Activated CD8-positive, alpha-beta memory T cell treated with anti-CD3 and anti-CD28 coated beads, Interleukin-2, amount 10 ng/mL, durations not matched to agents 7 days and 5 days (primary cell): ENCODE measurements at places on chromosomes 12 and 14.

DNA sequence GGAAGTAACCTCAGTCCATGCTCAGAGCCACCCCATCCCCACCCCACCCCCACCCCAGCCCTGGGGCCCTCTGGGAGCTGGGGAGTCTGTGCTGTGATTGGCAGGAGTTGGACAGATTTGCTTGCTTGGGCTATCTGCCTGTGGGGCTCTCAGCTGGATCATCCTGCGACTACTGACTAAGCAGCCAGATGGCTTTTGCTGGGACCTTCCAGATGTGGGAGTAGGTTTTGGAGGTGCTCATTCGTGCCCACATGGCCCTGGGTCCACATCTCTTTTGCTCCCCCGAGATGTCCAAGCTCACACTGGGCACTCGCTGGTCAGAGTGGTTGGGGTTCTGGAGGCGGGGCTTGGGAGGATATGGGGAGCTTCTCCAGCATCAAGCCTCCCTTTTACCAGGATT lies 138.9 kb downstream of the TSPAN9 start:
- no peak for DNase-seq

GRCh38 chr14:74267588-74267987 lies 28.3 kb downstream of the VSX2 start:
- DNase-seq = no peak

GRCh38 chr14:52918486-52918885 lies 32.4 kb downstream of the FERMT2 start:
- peak; percentile 52 for DNase-seq

- DNase-seq = no peak
These were observed 284.0 kb downstream of the PRKD1 start for GRCh38 chr14:29643433-29644211.

DNA sequence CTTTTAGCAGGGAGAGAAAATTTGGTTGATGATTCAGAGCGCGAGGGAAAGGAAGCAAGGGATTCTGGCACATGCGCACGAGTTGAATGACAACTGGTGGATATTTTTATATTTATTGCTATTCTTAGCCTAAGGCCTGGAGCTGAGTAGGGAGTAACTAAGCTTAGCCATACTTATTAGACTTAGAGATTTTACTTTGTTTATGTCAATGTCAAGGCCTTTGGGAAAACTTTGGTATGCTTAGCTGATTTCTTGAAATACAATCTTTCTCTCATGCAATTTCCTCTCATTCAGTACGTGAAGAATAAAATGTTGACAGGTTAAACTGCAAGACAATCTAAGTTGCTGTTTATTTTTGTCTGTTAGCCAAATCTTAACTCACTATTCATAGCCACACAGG lies 101.1 kb downstream of the CRADD start:
- DNase-seq = no peak

DNA sequence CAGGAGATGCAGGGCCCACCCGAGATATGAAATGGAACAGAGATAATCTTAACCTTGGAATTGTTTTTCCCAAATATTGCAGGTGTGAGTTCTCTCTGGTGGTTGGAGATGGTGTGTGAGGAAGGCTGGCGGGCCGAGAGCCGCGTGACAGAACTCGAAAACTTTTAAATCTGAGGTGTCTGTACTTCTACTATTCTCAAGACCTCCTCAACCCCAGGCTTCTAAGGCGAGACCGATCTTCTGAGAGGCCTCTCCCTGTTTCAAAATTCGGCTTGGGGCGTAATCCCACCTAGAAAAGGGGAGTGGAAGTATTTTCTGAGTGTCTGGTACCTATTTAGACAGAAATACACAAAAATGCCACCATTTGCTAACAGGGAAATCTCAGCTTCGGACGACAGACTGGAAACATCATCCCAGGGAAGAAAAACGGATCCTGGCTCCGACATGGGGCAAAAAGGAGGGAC lies 611 bp downstream of the SARNP start:
- DNase-seq = no peak

DNA sequence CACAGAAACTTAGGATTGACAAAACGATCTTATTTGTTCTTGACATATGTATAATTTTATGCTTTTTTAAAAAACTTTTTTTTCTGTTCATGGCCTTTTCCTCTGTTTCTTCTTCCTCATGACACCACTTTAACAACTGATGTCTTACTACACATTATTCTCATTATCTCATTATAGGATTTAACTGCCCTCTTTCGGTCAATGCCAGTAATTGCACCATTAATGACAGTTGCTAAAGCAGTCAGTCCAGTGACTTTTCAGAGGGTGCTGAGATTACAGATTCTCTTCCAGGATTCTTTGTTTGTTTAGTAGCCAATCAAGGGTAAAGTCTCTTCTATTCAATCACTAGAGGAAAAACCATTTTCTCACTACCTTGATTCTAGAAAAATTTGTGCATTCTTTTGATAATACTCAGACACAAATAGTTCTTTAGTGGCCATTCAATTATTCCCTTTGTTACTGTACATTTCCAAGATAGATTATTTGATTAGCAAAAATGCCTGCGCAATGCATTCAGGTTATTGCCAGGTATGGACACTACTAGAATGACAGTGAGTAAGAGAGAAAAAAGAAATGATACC lies 50.1 kb downstream of the KLRG1 start:
- no peak for DNase-seq

DNA sequence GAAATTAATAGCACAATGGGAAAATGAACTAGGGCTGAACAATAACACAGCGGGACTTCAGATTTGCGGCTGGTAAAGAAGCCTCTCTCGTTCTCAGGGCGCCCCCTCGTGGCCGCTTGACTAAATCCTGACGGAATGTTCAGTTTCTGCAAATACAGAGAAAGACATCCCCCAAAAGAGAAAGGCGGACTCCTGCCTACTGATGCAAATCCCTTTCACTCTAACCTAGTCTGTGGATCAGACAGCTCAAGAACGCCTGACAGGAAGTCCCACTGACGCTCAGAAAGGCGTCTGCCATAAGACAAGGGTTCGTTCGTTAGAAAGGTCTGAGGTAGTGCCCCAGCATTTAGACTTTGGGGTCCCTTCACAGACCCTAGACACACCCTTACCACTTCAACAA lies 2.5 kb downstream of the NUAK1 start:
- DNase-seq = peak; percentile 79

GRCh38 chr12:71223139-71223538 lies 65.3 kb upstream of the TSPAN8 start:
- no peak for DNase-seq

DNA sequence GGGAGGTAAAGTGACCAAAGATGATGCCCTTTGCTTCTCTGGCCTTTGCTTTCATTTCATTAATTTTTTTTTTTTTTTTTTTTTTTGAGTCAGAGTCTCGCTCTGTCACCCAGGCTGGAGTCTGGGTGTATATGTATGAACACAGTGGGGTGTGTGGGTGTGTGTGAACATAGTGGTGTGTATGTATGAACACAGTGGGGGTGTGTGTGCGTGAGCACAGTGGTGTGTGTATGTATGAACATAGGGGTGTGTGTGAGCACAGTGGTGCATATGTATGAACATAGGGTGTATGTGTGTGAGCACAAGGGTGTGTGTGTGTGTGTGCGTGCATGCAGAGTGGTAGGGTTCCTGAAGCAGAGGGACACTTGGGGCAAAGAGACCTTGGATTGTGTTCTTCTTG lies 9.6 kb downstream of the KLC1 start:
- no peak for DNase-seq
